ENCODE measurements at places on chromosomes 4 and X.

DNA sequence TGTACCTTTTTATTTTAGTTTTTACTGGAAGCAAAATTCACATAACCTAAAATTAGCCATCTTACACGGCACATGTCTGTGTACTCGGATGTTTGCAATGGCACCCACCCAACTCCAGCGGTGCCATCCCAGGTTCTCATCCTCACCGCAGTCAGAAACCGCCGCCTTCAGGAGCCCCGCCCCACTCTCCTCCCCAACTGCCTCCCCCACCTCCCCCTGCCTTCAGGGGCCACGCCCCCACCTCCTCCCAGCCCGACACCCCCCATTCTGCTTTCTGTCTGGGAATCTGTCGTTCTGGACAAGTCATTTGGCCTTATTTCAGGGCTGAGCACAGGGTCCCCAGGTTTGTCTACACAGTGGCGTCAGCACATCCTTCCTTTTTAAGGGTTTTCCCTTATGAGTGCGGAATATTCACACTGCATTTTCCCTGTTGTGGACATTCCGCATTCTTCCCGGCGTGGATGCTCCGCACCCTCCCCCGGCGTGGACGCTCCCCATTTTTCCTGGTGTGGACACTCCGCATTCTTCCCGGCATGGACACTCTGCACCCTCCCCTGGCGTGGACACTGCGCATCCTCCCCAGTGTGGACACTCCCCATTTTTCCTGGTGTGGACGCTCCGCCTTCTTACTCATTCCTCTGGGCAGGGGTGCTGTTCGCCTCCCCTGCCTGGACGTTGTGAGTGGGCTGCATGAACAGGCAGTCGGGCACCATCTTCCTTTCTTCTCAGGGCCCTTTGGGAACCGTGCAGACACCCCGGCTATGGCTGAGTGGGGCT, 135.4 kb upstream of the NKX1-1 start:
- DNase-seq, result no peak

DNA sequence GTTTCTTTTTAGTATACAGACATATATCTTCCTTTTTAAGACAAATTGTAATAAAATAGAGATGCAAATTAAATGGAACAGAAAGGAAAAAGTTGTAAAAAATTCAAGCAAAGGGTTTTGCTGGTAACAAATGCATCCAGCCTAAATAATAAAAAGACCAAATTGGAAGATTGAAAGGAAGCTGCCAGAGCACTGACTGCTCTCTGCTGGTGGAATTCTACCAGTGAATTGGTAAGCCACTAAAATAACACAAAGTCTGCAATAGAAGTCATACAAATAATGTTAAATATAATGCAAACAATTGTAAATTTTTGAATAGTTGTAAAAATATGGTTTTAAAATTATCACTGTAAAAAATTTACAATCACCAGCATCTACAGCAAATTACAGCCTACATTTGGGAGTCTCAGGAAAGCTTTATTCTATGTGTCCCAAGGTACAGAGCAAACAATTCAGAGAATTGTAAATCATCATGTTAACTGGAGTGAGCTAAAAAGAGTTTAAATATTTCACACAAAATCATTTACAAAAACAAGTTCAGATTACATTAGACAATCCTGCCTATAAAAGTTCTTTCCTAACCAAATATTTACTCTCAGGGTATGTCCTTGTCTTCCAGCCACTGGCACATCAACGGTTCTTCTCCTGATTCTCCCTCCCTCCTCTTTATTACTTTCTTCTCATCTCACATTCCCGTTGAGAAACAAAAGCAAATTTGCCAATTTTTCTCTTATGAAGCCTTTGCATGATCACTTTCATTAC, 1322.5 kb downstream of the PCDH7 start:
- DNase-seq, result no peak

GRCh38 chr4:146482788-146483187, 39.0 kb downstream of the SLC10A7 start:
- no peak for DNase-seq

- no peak for DNase-seq
Measured at GRCh38 chrX:134173541-134174272, 63.3 kb upstream of the CCDC160 start.

- DNase-seq, result no peak
Measured at GRCh38 chrX:17242470-17242869, 132.5 kb upstream of the NHS start.

DNA sequence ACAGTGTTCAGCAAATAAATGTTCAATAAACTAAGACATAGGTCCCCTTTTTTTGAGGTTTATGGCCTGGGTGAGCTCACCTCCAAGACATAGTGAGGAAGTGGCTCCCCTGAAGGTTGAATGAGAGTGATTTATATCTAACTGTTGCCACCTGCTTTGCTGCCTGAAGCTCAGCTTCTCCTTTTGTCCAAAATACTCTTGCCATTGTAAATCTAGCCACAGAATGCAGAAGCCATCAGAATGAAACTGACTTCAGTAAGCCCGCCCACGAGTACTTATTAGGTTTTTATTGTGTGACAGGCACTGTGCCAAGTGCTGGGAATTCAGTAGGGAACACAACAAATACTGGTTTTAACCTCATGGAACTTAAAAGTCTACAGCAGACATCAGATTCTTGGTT, 18.0 kb downstream of the SPINK2 start:
- DNase-seq, result no peak

DNA sequence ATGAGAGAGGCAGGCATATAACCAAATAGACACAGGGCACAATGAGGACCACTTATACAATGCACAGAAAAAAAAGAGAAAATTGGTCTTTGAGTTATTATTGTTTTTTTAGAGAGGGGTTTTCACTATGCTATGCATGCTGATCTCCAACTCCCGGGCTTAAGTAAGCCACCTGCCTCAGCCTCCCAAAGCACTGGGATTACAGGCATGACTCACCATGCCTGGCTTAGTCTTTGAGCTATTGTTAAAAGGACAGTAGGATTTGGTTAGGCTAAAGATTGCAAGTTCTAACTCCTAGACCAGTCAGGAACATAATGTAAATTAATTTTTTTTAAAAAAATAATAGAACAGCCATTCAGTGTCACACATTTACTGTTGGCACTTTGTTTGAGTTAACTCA, 340.1 kb downstream of the GPAT3 start:
- no peak for DNase-seq

DNA sequence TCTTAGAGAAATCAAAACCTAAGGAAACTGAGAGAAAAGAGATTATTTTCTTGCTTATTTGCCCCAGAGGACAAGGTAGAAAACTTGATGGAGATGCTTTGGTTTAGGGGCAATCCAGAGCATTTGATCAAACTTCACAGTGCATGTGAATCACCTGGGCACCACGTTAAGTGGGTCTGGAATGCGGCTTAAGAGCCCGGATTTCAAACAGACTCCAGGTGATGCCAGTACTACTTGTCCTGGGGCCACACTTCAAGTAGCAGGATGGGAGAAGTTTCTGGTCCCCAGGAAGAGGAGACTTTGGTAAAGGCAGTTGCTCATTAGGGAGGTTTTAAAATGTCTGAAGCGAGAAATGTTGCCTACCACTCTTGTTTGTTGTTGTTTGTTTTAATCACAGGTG, 51.8 kb downstream of the PHOX2B start:
- no peak for DNase-seq

DNA sequence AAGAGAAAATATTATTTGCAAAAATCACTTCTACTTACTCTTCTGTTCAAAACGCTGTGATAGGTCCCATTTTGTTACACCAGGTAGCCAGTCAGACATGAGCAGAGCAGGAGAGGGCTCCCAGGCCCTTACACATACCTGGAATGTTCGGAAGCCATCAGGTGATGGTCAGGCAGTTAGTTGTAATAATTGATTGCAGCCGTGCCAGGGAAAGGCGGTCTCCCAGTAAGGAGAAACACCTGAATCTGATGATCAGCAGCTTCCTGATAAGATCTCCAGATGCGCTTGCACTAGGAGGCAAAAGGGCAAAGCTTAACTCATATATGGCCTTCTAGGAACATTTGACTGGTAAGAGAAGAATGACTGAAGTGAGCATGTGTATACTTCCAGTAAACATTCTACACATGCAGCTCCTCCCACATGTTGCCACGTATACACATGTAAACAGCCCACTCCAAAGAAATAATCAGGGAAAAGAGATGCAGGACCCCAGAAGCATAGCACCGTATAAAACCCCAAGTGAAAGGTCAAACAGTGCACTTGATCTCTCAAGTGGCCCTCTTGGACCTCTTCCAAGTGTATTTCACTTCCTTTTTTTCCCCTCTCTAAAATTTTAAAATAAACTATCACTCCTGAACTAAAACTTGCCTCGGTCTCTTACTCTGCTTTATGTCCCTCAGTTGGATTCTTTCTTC, 1338.0 kb downstream of the FSTL5 start:
- DNase-seq, result no peak

- no peak for DNase-seq
Measured at GRCh38 chr4:52548818-52549570, 110.1 kb downstream of the USP46 start.

DNA sequence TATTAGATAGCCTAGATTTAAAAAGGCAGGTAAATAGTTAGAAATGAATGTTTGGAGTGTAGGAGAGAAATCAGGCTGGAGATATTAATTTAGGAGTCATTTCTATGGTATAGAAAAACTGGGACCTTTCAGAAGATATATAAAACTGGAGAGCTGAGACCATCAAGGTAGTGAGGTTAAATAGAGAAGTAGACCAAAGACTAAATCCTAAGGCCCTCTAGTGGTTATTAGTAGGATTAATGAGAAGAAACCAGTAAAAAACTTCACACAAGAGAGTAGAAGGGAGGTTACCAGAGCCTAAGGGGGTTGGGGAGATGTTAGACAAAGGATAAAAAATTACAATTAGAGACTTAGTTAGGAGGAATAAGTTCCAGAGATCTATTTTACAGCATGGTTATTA, 351.0 kb upstream of the SPANXN1 start:
- no peak for DNase-seq

- no peak for DNase-seq
Measured at GRCh38 chr4:111492496-111492895, 652.8 kb upstream of the FAM241A start.

- DNase-seq, result no peak
Measured at GRCh38 chr4:91128519-91128918, 1001.3 kb downstream of the CCSER1 start.

Data from GM12891 (cell line).